ENCODE measurements at places on chromosomes 3 and 15.

GRCh38 chr3:67706934-67707333 lies 52.5 kb upstream of the SUCLG2 start:
- DNase-seq = no peak

DNA sequence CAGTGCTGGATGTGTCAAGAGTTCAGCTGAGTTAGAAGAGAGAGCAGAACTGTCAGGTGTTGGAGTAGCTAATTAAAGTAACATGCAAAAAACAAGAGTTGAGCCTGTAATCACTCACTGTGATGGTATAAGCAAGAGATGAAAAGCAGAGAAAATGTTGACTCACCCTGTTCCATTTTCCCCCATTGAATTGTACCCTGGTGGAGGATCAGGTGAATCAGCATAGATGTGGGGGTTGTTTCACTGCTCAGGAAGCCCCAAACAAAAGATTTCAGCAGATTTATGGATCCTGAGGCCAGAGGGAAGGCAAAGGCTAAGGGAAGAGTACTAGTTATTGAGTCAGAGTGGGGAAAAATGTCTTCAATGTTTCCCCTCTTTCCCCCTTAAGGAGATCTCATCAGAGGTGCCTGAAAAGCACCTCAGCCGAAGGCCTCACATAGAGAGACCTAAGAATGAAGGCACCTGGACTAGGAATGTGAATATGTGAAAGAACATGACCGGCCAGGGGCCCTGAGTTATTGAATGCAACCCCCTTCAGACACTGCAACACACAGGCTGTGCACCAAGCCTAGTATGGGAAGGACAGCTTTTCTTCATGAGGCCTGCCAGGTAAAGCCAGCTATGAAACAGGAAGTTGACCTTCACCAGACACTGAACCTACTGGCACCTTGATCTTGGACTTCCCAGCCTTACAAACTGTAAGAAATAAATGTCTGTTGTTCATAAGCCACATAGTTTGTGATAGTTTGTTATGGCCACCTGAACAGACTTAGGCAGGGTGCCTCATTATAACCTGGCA lies 90.1 kb downstream of the TMCO5A start:
- DNase-seq = no peak

DNA sequence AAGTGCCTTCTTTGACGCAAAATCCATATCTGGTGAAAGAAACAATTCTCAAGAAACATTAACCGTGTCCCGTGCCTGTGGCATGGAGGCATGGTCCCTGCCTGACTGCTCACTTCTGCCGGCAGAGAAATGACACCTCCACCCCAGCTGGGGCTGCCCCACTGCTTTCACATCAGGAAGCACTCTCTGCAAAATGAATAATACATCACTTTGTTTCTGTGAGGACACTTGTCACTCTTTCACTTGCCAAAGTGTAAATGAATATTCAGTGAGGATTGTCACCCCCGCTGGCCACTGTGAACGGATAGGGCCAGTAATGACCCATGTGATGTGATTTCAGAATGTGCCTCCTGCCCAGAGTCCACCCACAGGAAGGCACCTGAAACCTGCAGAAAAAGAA lies 31.1 kb upstream of the SLC24A5 start:
- DNase-seq = no peak

DNA sequence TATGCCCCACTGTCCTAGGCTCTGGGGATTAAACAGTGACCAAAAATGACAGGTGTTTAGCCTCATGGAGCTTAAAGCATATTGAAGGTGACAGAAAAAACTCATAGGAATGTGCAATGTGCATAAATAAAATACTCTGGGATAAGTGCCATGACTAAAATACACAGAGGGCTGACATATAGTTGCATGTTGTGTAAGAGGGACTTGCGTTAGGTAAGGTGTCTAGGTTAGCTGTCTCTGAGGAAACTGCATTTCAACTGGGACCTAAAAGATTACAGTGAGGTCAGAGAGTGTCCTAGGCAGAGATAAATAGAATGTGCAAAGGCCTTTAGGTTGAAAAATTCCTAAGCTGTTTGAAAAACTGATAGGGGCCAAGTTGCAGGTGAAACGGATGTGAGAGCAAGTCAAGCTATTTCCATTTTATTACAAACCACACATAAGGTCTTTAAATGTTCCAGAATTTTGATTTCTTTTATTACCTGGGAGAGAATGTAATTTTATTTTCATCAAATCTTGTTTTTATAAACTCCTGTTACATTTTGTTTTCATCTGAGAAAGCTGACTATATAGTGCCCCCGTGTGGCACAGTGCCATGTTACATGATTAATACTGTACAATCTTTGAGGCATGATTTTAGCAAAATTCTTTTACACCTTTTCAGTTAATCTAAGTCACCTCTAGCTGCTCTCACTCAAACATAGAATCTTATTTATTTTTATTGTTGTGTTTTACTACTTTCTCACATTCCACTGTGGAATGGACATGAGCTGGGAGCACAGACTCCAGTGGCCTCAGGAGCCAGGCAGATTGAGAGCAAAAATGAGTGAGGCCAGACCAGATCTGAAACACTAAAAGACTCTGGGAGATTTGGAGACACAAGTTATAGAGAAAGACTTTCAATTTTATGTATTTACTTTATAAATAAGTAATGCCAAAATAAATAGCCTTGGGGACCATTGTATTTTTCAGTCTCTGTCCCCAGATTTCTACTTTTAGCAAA lies 259.6 kb upstream of the ZNF717 start:
- peak; percentile 14 for DNase-seq

GRCh38 chr3:42489116-42489936 lies 13.1 kb upstream of the VIPR1 start:
- DNase-seq = no peak

All from SHP77 (cell line).